Activated naive CD4-positive, alpha-beta T cell treated with Interleukin-2 at 50 U/mL for 16 hours (primary cell): ENCODE measurements at places on chromosomes 4 and X.

GRCh38 chrX:118596390-118596789, 100.8 kb downstream of the DOCK11 start:
- DNase-seq, result no peak

GRCh38 chr4:147950841-147951240, 219.0 kb downstream of the ARHGAP10 start:
- DNase-seq, result no peak

GRCh38 chr4:76590798-76591281, 155.8 kb downstream of the SHROOM3 start:
- no peak for DNase-seq

DNA sequence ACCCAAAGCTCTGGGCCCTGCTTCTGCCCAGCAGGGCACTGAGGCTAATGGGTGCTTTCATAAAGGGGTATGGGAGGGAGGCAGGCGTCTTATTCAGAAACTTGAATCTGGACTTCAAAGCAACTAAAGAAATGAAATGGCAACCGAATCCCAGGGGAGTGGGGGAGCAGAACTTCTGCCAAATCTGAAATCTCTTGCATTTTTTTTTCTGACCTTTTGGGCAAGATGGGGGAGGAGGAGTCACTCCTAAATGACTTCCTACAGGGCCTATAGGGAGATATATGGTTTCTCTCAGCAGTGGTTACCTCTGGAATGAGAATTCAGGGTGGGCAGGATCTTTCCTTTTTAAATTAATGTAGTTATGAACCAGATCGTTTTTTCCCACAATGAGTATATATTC, 30.6 kb upstream of the KIAA1210 start:
- no peak for DNase-seq

- DNase-seq, result no peak
Measured at GRCh38 chr4:16217300-16218051, 8.8 kb downstream of the TAPT1 start.

DNA sequence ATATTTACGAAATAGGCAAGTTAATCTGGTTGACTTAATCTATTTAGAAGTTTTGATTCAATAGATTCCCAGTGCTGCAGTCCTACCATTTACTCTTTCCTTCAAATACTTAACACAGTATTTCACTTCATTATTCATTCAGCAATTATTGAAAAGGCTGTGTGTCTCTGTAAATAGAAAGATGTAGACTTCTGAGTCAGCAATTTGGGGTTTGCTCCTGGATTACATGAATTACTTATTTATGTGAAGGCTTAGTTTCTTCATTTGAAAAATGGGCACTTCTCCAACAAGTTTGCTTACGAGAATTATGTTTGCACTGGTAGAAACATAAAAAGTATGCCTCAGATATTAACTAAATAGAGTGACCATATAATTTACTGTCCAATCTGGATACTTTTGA, 17.4 kb downstream of the ADAM29 start:
- DNase-seq, result no peak

- no peak for DNase-seq
Measured at GRCh38 chr4:16667464-16667863, 231.0 kb downstream of the LDB2 start.

DNA sequence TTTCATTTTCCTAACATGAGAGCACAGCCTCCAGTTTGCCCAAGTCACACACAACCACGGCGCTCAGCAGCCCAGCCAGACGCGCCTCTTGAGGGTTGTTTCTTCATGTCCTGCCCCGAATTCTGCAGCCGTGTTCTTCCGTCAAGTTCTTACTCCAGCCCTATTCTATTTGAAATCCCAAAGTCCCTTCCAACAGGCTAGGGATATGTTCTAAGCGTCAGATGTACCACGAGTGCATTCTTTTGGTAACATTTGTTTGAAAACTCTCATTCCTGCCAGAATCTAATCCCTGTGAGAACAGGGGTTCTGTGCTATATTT, 23.1 kb downstream of the ACSL1 start:
- DNase-seq, result no peak

DNA sequence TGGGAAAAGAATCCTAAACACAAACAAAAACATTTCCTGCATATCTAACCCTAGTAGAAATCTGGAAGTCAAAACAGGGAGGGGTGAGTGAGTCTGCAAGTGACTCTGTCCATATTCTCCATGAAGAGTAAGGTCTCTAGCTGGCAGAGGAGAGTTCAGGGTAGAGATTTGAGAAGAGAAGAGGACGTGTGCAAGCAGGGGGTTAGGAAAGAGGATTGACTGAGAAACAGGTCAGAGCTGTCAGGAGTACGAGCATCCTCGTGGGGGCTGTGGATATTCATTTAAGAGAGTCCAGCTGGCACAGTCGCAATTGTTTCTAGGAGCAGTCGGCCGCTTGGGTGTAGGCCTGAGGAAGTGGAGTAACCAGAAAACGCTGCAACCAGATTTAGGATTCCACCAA, 27.9 kb downstream of the PROM1 start:
- DNase-seq, result no peak

GRCh38 chr4:26207631-26208030, 113.2 kb upstream of the RBPJ start:
- DNase-seq, result no peak

DNA sequence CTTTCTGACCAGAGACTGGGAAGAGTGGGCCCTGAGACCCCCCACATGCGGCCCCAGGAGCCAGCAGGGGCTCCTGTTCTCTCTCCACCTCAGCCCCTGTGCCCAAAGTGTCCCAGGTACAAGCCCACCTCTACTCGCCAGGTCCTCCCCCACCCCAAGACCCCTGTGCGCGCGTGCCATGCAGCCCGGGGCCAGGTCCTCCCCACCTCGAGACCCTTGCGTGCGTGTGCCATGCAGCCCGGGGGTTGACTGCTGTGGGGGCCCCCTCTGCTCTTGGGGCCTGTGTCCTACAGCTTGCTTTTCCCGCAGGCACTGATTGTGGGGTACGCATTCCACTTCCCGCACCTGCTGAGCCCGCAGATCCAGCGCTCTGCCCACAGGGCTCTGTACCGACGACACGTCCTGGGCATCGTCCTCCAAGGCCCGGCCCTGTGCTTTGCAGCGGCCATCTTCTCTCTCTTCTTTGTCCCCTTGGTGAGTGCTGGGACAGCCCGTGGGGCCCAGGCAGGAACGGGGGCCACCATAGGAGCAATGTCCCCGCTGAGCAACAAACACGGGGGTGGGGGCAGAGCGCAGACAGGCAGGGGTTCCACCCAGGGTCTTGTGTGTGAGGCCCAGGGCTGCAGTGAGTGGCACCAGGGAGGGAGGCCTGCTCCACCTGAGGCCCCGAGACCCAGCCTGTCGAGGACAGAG, 20.3 kb downstream of the DGKQ start:
- DNase-seq, result no peak

GRCh38 chrX:16957751-16958150, 11.3 kb downstream of the REPS2 start:
- no peak for DNase-seq

- DNase-seq, result no peak
Measured at GRCh38 chrX:95919605-95920004, 765.0 kb upstream of the DIAPH2 start.

GRCh38 chr4:174401471-174402130, 117.9 kb downstream of the CEP44 start:
- no peak for DNase-seq

- DNase-seq, result no peak
Measured at GRCh38 chr4:55765070-55765469, 54.5 kb upstream of the EXOC1L start.

DNA sequence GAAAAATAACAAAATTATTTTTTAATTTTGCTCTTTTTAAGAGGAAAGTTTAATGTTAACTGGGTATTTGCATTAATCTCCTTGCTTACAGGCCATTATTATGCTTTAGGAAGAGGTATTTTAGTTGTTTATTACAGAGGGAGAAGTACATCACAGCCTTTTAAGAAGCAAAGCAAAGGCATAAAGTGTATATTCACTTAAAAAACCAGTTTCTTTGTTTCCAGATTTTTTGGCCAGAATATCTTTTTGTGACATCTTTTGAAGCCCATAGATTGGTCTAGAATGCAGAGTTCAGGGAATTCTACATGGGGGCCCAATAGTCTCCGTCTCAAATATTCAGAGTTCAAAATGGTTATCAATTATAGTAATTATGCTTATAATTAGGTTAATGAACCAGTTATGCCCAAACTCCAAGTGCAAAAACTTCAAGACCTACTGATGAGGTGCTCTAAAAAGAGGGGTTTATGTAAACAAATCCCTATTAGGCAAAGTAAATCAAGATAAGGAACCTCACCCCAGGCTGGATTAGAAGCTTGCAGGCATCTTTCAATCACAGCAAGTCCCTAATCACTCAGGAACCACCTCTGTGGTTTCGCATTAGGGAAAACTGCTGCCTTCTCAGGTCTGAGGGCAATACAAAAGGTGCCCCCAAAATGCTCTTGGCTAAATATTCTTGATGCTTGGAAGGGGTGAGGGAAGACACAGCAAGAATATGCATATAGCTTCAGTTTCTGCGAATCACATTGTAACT, 1.4 kb downstream of the CXXC4 start:
- no peak for DNase-seq

DNA sequence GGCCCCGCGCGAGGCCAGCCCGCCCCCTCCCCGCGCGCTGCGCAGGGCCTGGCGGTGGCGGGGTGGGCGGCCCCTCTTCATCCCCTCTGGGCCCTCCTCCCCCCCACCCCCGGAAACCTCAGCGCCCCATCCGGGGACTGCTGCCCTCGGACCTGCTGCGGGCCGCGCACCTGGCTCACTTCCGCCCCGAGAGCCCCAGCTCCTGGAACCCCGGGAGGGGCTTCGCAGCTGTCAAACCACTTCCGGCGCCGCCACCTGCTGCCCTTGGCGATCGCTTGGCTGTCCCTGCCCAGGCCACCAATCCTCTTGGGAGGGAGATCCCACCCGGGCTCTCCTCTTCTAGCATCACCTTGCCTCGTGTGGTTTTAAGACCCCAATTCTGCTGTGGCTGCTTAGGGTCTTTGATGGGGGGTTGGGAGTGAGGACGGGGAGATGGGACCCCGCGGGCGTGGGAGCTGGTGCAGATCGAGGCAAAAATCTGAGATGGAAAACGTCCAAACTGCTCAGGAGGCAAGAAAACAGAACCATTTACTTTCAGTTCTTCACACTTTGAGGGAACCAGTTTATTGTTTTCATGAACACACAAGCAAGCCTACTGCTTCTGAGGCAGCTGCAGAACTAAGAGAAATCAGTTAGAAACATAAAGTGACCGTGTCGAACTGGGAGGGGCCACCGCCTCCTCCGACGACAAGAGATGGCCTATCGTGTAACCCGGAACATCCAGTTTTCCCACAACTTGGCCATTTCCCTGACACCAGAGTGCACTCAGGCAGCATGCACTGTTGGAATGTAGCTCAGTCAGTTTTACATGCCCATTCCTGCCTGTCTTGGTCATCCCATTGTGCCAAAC, 754 bp downstream of the MTMR1 start:
- peak; percentile 64 for DNase-seq

GRCh38 chrX:81729269-81729777, 527.4 kb downstream of the SH3BGRL start:
- DNase-seq, result no peak

GRCh38 chr4:13323921-13324320, 160.2 kb downstream of the RAB28 start:
- DNase-seq, result no peak

DNA sequence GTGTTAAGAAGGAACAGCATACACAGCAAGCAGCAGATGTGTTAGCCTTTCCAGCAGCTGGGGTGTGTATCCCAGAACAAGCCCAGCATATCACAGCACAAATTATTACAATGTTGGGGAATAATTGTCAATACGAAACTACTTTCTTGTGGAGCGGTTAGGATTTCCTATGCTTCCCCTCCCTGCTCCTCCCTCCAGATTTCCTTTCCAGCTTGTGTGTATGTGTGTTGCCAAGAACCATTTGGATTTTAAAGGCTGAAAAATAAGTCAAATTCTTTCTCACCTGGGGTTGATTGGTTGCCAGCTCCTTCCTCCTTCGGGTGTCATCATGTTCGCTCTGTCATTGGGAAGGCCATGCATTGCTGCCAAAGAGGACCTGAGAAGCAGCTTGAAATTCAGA, 178.2 kb upstream of the FRMPD4 start:
- no peak for DNase-seq

DNA sequence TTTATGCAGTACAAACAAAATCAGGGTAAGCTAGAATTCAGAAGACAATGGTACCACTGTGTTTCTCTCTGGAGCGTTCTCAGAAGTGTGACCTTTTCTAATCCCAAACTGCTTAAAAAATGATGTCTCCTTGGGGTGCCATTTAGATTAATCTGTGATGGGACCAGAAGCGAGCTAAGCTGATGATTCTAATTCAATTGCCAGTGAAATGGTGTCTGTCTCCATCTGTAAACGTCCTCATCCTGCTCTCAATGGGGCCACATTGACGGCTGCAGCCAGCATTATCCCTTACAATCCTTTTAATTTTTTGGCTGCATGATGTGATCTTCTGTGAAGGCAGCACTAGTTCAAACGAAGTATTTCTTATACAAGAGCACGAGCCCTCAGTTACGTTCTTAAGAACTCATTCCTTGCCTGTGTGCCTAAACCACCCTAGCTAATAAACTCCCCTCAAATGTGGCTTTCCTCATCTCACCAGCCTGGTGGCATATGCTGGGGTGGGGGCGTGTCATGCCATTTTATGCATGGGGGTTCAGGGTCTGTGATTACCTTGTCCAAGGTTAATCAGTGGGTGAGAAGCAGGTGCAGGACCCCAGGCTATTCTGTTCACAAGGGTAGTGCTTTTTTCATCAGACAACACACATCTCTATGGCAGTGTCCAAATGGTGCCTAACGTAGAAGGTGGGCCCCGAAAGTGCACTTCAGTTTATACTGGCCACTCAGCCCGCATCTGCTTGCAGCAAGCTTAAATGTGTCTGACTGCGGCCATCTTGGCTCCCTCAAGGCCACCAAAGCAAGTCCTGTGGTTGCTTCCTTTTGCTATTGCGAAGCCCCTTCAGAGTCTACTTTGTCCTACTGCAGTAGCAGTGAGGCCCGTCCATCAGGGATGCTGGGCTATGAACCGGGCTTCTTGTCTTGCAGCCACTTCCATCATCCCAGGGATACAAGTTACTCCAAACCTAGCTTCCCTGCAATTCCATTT, 45.7 kb upstream of the SLC2A9 start:
- no peak for DNase-seq

GRCh38 chr4:186771624-186772023, 48.0 kb upstream of the FAT1 start:
- DNase-seq, result no peak

- DNase-seq, result no peak
Measured at GRCh38 chr4:20752641-20753040, 52.4 kb downstream of the PACRGL start.

DNA sequence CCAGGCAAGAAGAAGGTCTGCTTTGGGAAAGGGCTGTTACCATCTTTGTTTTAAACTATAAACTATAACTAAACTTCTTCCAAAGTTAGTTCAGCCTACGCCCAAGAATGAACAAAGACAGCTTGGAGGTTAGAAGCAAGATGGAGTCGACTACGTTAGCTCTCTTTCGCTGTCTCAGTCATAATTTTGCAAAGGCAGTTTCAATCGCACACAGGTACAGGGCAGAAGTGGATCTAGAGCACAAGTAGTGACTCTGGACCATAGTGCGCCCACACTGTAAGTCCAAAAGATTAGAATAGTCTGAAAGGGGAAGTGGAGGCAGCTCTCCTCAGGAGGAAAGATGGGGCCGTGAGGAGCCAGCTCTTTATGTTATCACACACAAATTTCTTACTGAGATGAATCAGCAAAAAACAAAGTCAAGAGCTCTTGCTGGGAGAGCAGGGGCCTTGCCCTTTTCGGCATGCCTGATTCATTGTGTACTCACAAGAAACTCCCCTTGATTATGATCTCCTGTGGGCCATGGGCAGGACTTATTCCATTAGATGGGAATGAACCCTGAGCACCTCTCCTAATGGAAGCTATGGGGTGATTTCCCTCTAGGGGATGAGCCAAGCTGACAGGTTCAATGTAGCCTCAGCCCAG, 58.6 kb downstream of the FUNDC1 start:
- no peak for DNase-seq
